Fibroblast of pulmonary artery (primary cell): ENCODE measurements at places on chromosomes 4 and X.
A peak's percentile ranks its signal among the peaks of the same experiment; 100 is the strongest.

GRCh38 chrX:40310016-40310415, 212.3 kb upstream of the BCOR start:
- no peak for DNase-seq

- DNase-seq: no peak
These were observed 38.9 kb upstream of the RBPJ start for GRCh38 chr4:26281881-26282280.

DNA sequence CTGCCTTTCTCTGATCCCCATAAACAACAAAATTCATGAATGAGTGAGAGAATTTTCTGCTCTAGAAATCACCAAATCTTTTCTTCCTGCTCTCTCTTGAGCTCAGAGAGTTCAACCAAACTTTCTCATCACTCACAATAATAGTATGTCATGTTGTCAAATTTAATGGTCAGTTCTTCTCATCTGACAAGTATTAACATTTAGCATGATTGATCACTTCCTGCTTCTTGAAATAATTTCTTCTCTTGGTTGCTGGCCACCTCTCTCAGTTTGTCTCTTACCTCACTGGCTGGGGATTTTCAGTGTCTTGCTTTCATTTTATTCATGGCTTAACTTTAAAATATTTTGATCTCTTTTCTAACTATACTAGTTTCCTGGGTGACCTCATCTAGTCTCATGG, 25.5 kb upstream of the FGF5 start:
- DNase-seq: no peak

- no peak for DNase-seq
These were observed 46.2 kb downstream of the CASK start for GRCh38 chrX:41877167-41877566.

DNA sequence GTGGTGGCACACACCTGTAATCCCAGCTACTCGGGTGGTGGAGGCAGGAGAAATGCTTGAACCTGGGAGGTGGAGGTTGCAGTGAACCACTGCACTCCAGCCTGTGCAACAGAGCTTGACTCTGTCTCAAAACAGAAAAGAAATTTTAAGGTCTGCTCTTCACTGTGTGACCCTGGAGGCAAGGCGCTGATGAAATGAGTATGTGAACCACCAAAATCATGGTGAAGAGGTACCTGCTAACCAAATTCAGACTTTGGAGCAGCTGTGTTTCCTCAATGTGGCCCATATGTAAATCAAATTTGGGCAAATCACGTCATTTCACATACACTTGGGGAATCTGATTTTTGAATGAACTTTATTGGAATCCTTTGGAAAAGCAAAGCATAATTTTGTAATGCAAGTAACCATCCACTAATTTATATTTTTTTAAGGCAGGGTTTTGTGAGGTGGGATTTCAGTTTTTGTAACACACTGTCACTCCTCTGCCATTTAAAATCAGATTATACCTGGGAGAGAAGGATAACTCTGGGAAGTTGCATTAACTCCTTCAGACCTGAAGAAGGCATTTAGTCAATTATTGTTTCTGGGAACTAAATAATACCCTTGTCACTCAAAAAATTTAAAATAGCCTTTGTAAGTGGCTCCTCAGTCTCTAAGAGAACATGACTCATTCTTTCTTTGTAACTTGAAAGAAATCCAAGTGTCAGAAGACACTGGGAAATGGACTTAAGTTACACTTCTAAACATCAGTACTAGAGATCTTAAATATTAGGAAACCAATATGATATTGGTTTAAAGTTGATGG, 24.0 kb downstream of the DOCK11 start:
- DNase-seq: peak; percentile 44

DNA sequence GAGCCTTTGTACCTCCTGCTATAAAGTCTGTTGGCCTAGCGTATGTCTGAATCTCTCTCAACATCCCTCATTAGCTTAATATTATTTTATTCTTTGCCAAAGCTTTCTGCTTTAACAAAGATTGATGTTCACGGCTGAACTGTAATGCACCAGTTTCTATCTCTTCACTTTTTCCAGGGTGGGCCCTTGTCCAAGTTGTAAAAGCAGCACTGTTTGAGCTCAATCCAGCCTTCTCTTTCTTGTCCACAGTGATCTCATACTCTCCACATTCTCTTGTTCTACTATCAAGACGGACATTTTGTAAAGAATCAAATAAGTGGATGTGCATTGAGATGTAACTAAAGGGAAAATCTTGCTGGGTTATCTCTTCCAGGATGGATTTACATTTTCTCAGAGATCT, 34.4 kb upstream of the RTL3 start:
- no peak for DNase-seq
